Cortex of kidney (tissue), 1 donor: ENCODE measurements at places on chromosomes 6 and 20.

GRCh38 chr20:17626217-17627007 lies 55.6 kb downstream of the RRBP1 start:
- no peak for DNase-seq

GRCh38 chr6:40587240-40588069 lies at the start of gene LRFN2:
Gene LRFN2, minus strand, starts transcription at chr6:40587364.
- DNase-seq, result no peak

GRCh38 chr20:15144916-15145315 lies 807.5 kb upstream of the FLRT3 start:
- DNase-seq, result no peak

GRCh38 chr6:131724114-131724513 lies 13.3 kb upstream of the CTAGE9 start:
- DNase-seq, result no peak

GRCh38 chr6:41334482-41335040 lies 847 bp upstream of the NCR2 start:
- DNase-seq, result no peak

- DNase-seq, result no peak
Observed at GRCh38 chr20:8225658-8226057, 93.6 kb downstream of the PLCB1 start.

DNA sequence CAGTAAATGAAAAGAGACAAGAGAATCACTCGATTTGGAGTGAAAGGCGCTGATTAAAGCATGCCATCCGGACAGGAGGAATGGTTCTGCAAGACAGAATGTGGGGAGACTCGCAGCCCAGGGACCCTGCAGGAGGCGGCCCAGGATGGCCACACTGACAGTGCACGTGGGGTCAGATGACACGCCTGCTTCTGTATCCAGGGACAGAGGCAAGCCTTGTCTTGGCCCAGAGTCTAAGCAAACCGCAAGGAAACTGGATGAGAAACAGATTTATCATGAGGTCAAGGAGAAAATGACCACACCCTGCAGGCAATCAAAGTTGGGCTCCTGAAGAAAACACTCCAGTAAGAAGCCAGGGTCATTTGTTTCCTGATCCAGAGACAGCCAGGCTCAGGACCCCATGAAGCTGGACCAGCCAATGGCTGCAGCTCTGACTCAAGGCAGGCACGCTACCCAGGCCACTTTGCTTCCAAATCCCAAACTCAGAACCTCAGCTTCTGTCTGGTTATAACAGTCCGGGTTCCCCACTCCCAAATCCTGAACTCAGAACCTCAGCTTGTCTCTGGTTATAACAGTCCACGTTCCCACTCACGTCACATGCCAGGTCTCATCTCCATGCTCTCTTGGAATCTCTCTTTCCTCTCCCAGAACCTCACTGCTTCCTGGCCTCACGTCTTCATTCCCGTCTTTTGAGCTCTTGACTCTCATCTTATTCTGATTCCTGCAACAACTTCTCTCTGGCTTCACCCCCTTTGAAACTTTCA lies 144.9 kb upstream of the THBS2 start:
- no peak for DNase-seq

DNA sequence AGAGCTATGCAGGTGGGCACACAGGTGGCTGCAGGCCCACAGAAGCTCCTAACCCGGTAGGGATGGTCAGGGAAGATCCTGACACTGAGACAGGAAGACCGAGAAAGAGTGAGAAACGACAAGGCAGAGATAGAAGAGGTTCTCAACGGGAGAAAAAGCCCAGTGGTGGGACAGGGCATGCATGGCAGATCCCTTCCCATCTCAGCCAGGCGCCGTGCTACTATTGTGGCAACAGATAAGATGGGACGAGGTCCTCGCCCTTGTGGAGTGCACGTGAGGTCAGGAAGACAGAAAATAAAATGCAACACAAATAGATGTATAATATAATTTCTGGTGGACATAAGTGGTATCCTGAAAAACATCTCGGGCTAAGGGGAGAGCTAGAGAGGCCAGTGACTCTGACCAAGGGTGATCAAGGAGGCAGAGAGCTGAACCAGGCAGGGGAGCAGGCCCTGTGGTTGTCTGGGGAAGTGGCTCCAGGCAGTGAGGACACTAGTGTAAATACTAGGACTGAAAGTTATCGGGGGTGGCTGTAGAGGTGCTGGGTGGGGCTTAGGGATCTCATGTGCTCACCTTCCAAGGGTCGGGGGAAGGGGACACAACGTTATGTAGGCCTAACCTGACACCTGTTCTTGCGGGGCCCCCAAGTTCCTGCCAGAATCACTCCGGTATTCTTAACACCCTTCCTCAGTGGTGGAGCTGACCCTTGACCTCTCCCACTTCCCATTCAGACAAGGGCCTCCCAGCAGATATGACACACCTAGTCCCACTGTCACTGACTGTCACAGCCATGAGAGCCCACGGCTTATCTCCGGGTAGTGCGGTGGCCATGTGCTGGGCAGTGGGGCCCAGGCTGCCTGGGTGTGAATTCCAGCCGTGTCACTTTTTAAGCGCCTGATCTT lies 1.0 kb downstream of the SRXN1 start:
- DNase-seq, result no peak

DNA sequence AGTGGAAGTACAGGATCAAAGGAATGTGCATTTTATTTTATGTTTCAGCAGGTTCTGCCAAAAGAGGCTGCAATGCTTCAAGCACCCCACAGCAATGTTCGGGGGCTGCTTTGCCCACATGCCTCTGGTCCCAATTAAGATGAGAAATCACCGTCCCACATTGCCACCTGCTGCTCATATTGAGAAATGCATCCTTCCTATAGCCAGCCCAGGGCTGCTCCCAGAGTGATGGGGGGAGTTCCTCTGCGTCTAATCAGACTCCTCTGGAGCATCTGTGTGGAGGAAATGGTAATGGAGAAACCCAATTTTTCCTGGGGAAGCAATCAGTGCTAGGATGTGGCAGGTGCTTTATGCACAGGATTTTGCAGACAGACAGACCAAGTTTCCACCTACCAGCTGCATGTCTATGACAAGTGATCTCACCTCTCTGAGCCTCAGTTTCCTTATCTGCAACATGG lies 33.7 kb downstream of the PTGIS start:
- DNase-seq, result no peak

GRCh38 chr6:257774-258173 lies 34.5 kb upstream of the DUSP22 start:
- DNase-seq, result no peak

- DNase-seq, result no peak
Observed at GRCh38 chr6:37878150-37878710, 58.7 kb downstream of the ZFAND3 start.

DNA sequence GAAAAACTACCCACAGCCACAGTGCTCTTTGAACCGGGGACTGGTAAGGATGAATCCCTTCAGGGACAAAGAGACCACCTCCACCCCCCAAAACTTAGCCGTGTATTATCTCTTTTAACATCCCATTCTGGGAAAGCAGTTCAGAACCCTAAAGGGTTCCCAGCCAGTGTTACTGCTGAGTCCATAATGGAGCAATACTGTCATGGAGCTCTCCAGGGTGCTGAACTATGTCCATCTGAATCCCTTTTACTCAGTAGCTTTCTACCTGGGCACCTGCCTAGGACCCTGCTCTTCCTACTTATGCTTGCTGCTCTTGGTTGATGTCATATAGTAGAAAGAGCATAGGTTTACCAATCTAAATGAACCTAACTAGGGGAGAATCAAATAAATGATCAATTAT lies 22.3 kb upstream of the SAYSD1 start:
- no peak for DNase-seq

- DNase-seq, result no peak
Observed at GRCh38 chr6:156778454-156779205, 1.5 kb downstream of the ARID1B start.
